ENCODE measurements at places on chromosomes 16 and 17.
A peak's percentile ranks its signal among the peaks of the same experiment; 100 is the strongest.

GRCh38 chr17:4709794-4710692, at the start of gene ARRB2:
Gene ARRB2 (plus strand): TSS chr17:4710632. CDS start chr17:4710722, 90 bp downstream.
- peak; percentile 98 for DNase-seq

GRCh38 chr17:185445-186138, 4.1 kb upstream of the DOC2B start:
- peak; percentile 8 for DNase-seq

DNA sequence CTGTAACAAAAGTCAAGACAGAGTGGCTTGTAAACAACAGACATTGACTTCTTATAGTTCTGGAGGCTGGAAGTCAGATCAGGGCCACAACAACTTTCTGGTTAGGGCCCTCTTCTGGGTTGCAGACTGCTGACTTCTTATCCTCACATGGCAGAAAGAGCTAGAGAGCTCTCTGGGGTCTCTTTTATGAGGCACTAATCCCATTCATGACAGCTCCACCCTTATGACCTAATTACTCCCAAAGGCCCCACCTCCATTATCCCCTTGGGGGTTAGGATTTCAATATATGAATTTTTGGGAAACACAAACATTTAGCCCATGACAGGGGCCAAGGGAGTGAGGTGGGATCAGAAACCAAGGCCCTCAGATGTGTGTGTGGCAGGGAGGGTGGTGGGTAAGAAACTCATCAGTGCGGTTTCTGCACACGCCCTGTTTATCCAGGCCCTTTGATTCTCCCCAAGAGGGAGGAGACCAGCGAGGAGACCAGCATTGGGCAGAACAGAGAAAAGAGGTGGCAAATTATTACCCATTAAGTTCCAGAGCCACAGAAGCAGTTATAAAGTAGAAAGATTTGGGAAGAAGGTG, 74.8 kb downstream of the UTP18 start:
- no peak for DNase-seq

- peak; percentile 82 for DNase-seq
Observed at GRCh38 chr17:49715717-49716279, 8.0 kb upstream of the SLC35B1 start.

DNA sequence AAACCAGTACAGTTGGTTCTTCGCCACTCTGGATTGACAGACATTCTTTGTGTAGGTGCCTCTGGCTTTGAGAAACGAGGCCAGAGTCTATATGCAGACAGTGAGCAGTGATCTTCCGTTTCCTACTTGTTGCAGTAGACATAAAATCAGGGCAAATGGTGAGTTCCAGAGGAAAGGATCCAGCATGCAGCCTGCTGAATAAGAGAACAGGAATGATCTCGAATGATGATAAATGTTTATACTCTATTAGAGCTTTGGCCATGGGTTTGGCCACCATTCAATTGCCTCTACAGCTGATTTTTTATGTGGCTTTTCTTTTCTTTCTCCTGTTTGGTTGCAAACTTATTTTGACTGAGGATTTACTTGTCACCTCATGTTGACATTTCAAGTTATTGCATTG, 286.7 kb downstream of the IRX3 start:
- DNase-seq: no peak

GRCh38 chr16:6698548-6698947, 634.1 kb upstream of the RBFOX1 start:
- DNase-seq: no peak

DNA sequence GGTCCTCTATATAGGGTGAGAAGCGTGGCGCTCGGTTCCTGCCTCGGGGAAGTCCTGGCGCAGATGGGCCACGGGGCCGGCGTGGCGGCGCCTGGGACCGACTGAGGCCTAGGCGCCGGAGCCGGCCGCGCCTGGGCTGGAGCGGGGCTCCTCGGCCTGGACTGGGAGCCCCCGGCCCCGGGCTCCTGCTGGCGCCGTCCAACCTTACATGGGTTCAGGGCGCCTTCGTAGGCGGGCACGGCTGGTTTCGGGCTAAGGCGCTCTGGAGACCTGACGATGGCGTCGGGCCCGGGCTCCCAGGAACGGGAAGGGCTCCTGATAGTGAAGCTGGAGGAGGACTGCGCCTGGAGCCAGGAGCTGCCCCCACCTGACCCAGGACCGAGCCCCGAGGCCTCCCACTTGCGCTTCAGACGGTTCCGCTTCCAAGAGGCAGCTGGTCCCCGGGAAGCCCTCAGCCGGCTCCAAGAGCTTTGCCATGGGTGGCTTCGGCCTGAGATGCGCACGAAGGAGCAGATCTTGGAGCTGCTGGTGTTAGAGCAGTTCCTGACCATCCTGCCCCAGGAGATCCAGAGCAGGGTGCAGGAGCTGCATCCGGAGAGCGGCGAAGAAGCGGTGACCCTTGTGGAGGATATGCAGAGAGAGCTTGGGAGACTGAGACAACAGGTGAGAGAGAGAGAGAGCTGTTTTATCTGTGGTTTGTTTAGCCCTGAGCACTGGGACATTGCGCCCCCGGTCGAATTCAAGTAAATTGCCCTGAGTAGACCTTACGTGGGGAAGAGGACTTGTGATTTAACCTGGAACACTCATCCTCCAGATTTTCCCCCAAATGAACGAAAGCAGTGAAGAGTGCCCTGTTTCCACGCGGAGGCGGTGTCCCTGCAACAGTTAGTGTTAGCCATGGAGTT, 504 bp downstream of the ZNF263 start:
- DNase-seq: no peak

GRCh38 chr17:33192951-33193911, 99.9 kb downstream of the ASIC2 start:
- no peak for DNase-seq

DNA sequence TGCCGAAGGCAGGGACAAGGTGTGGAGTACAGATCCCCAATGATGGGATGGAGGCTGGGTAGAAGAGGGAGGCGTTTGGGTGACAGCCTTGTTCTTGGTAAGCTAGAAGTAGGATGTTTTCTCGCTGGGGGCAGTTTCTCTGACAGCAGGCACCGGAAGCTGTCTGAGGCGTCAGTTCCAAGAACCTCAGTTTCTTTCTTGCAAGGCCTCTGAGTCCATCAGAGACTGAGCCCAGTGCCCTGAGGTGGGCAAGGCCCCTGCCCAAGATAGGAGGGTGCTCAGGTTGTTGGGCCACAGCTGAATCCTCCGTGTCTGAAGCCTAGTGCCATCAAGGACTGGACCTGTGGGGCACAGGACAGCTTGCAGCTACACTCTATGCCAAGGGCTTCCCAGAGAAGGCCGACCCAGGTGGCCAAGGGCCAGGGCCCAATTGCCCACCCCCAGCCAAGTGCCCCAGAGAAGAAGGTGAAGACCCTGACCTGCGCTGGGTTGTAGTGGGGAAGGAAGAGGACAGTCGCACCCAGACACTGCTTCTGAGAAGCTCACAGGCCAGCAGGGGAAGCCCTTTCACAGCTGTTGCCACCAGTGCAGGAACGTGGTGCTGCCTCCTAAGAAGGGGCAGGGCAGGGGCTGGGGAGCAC, 13.1 kb downstream of the CYB5D2 start:
- peak; percentile 38 for DNase-seq

GRCh38 chr16:66509576-66509975, 40.3 kb downstream of the TK2 start:
- DNase-seq: no peak

DNA sequence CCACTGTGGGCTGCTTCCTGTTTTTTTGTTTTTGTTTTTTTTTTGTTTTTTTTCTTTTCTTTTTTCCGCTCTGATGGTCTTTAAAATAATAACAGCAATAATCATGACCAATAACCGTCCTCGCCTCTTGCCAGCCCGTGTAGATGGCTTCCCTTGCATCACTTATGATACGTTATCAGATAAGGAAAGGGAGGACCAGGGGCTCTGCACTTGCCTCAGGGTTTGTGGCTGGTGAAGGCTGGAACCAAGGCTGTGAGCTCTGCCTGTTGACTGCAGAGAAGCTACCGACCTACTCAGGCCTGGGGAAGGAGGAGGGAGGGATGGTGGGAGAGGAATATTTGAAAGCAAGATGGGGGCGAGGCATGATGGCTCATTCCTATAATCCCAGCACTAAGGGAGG, 114.0 kb upstream of the SDK2 start:
- DNase-seq: no peak

DNA sequence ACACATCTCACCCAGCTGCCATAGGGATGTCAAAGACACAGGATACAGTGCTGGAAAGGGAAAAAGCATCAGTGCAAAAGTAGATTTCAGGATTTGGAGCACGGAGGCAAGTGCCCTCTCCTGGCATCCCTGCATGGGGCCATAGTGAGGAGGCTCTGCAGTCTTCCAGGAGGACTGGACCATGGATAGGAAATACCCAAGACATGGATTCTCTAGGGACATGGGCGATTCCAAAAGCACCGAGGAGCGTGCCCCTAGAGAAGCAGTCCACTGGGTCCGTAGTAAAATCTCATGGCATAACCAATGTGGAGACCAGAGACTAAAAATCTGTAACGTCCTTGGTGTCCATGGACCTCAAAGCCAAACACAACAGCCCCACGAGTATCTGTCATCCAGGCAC, 818.2 kb downstream of the KCNJ18 start:
- DNase-seq: no peak

DNA sequence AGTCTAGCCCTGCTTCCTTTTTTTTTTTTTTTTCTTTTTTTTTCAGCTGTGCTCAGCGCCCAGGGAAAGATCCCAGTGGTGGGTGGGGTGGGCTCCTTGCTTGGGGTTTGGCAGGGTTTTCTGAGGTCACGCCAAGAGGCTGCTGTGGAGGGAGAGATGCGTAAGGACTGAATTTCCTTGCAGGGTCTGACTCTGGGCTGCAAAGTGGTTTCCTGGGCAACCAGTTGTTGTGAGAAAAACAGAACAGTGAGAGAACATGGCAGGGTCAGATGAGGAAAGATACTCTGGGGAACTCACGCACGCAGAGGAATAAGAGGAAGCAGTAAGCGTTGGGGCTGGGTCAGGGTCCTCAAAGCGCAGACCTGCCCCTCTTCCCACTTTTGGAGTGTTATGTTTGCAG, 119.5 kb downstream of the IRF8 start:
- DNase-seq: no peak

- DNase-seq: no peak
Observed at GRCh38 chr17:41654678-41655607, 30.6 kb upstream of the KRT17 start.

DNA sequence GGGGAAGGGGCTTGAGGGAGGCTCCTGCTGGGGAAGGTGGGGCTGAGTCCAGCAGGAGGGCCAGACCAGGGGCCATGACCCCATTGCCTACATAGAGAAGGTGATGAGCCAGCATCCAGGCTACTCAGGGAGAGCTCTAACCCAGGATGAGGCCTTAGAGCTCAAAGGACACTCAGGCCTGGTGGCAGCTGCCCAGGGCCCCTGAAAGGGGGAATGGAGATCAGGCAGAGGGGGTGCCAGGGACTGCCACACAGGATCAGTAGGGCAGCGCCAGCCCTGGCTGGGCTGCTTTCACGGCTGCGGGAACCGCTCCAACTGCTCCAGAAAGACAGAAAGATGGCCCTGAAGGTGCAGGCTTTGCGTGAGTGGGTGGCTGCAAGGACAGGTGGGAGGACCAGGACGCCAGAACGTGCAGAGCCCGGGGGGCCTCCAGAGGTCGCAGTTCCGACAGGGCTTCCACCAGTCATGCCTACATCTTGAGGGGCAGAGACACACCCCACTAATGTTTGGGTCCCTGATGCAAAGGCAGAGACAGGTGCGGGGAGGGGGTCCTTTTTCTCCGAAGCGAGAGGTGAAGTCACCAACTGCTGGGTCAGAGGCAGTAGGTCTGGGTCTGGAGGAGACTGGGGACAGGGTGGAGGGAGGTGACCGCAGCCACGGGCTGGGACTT, 882 bp upstream of the ATP6V0C start:
- peak; percentile 36 for DNase-seq

- DNase-seq: no peak
Observed at GRCh38 chr17:42200706-42201457, 6.6 kb upstream of the GHDC start.

DNA sequence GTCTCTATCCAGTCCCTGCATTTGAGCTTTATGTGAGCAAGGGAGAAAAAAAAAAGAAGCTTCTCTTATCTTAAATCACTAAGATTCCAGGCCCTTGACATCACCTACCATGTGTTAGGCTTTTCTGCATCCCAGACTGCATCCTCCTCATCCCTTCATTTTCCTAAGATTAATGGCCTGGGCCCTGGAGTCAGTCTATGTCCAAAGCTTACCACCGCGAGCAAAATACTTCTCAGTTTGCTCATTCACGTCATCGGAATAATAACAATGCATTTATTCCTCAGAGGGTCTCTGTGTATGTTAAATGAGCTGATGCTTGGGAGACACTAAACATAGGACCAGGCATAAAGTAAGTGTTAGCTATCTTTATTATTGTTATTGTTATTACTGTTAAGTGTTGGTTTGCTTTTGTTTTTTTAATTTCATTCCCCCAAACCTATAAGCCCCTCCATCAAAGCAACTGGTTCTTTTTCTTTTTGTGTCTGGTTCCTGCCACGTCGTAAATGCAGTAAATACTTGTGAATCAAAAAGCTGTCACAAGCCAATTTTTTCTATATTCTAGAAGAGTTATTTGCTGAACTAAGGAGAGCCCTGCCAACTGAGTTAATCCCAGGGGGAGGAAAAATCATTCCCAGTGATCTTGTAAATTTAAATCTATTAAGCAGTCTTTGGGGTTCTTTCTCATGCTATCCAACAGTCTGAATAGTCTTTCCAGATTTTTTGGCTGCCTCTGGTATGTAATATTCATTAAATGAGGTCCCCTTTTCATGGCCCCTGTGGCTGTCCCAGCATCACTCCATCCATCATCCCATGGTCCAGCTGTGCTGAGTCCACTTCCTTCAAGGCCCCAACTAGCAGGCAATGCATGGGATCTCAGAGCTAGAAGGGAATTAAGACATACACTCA, 46.5 kb downstream of the VAT1L start:
- no peak for DNase-seq

DNA sequence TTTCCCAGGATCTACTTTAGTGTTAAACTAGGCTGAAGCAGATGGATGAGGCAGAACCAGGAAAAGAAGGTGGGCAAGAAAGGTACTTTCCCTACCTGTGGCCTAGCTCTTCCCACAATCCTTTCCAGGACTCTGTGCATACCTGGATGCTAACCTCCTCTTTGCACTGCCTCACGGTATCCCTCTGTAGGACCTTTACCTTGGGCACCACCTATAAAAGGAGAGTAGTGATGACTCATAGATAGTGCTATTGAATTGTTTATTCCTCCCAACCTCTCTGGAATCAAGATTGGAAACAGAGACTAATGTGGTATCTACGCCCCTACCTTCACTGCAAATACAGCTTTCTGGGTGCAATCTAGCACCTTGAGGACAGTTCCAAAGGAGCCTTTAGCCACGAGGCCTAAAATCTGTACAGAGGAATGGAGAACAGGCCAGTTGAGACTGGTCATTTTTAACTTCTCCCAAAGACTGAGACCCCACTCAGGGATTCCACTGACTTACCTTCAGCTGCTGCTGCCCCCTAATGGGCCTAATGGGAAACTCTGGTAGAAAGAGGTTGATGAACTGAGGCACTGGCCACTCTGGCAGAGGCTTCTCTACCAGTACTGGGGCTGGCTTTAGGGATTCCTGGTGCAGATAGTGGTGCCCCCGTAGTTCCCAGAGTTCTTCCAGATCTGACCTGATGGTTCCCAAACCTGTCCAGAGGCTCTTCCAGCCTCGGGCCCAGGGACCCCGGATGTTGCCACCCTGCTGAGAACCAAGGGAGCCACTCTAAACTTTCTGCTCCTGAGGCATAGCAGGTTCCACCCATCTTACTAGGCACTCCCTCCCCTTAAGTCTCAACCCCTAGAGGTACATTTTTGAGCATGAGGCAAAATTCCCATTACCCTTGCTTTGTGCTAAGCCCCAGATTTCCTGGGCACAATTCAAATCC, 781 bp downstream of the RSKR start:
- peak; percentile 40 for DNase-seq

Data from CD4-positive, alpha-beta T cell treated with Interleukin-2 at 100 ng/mL for 4 hours (primary cell).